ENCODE measurements at places on chromosomes 16 and 17. TPM values are rescaled to one million over a fixed set of nuclear protein-coding genes. Genes with fewer than 3 reads are reported as not detected.

IGF2BP1 gene
- 0.97 TPM for total RNA-seq

EVPLL gene
- not detected for total RNA-seq

RAMP2 gene
- total RNA-seq, result not detected

MPP3 gene
- total RNA-seq, result 8.2 TPM

ZNF652 gene
- 27.7 TPM for total RNA-seq

NECAB2 gene
- not detected for total RNA-seq

MRPL38 gene
- 21.3 TPM for total RNA-seq

CMTM2 gene
- total RNA-seq, result not detected

GRAPL gene
- not detected for total RNA-seq

KRTAP4-9 gene
- total RNA-seq, result not detected

MEIOC gene
- total RNA-seq, result under 0.01 TPM

CD300H gene
- total RNA-seq, result not detected

CRHR1 gene
- not detected for total RNA-seq

PRSS8 gene
- total RNA-seq, result not detected

ELMO3 gene
- 0.11 TPM for total RNA-seq

COX11 gene
- 48.2 TPM for total RNA-seq

ENPP7 gene
- total RNA-seq, result not detected

ORAI3 gene
- total RNA-seq, result 34.4 TPM

PYCARD gene
- total RNA-seq, result 43.9 TPM

MTSS2 gene
- total RNA-seq, result 85.7 TPM

ATP2A1 gene
- total RNA-seq, result under 0.01 TPM

ZFP3 gene
- 3.6 TPM for total RNA-seq

ZP2 gene
- not detected for total RNA-seq

CHST4 gene
- total RNA-seq, result 0.26 TPM

SKAP1 gene
- not detected for total RNA-seq

CNTROB gene
- 24.4 TPM for total RNA-seq

Data from articular chondrocyte of knee joint (primary cell).